ENCODE measurements at places on chromosomes 5 and 9.

GRCh38 chr9:129558551-129559505 is 62.1 kb downstream of the C9orf50 start:
- no peak for DNase-seq

- no peak for DNase-seq
These were observed 182.9 kb upstream of the TNC start for GRCh38 chr9:115300874-115301273.

DNA sequence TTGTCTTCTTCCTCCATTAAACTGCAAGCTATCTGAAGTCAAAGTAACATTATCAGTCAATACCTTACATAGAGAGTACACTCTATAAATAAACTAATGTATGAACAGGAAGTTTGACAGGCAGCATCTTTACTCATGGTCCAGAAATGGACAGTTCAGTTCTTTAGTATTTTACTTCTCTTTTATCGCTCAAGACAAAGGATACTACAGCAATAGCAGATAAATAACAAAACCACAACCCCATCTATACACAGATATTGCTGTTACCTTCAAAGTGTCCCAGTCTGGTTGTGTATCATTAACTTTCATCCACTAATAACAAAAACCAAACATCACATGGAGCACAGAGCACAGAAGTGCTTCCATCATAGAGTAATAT is 46.4 kb downstream of the SEMA5A start:
- no peak for DNase-seq

DNA sequence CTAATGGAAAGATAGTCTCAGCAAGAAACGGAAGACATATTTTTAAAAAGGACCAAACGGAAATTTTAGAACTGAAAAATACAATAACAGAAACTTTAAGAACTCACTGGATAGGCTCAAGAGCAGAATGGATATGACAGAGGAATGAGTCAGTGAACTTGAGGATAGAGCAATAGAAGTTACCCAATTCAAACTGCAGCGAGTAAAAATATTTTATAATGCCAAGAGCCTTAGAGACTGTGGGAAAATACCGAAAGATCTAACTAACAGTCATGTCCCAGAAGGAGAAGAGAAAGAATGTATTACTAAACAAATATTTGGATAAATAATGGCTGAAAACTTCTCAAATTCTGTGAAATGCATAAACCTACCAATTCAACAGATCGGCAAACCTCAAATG is 40.8 kb downstream of the ADAMTS2 start:
- no peak for DNase-seq

GRCh38 chr9:72491242-72491641 is 30.2 kb upstream of the TMC1 start:
- no peak for DNase-seq

DNA sequence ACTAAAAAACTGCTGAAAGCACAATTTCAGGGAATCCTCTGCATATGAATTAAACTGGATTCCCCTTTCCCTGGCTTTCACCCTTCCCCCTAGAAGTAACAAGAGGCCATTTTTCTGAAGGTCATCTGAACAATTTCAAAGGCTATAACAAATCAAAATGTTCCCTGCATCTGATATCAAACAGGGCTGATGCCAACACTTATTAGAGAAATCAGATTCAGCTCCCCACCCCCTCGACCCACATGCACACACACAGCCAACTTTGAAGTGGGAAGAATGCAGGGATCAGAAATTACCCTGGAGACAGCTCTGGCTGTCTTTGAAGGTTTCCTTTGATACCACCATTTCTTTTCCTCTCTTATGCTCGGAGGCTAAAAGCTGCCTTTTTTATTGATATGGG is 149.0 kb upstream of the RAPGEF1 start:
- DNase-seq = no peak

- DNase-seq = no peak
These were observed 281.7 kb upstream of the IRX2 start for GRCh38 chr5:3033033-3033755.

- DNase-seq = no peak
These were observed 17.4 kb downstream of the ELOVL7 start for GRCh38 chr5:60826653-60827052.

DNA sequence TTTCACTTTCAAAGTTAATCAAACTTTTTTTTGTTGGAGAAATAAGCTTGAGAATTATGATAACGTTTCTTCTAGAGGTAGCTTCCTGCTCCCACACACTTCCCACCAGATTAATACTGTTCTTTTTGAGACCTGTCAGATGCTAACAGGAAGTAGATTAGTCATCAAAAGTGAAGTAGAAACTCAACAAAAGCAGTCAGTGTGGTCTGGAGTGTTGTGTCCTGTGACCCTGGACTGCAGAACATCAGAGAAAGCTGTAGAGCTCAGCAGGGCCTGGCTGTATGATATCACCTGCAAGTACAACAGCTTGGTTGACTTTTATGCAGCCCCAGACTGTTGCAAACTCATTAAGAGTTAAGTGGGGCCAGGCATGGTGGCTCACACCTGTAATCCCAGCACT is 495.7 kb upstream of the CYLC2 start:
- DNase-seq = no peak

DNA sequence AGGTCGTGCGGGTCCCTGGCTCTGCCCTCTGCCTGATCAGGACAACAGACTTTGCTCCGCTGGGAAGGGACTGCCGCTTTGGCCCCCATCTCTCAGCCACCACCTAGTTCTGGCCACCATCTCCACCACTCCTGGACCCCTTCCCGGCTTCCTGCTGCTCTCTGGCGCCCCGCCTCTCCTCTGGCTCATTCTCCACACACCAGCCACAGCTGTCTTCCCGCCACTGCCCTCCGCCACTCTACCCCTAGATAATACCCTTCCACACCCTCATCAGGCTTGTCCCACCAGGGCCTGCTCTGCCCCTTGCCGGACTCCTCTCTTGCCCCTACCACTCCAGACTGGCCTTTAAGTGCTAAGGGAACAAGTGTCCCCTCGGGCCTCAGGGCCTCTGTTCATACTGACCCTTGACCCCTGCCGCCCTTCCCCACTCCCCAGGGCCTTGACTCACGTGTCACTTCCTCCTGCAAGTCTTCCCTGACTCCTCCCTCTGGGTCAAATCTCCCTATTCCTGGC is 3.0 kb upstream of the CDX1 start:
- DNase-seq = no peak

DNA sequence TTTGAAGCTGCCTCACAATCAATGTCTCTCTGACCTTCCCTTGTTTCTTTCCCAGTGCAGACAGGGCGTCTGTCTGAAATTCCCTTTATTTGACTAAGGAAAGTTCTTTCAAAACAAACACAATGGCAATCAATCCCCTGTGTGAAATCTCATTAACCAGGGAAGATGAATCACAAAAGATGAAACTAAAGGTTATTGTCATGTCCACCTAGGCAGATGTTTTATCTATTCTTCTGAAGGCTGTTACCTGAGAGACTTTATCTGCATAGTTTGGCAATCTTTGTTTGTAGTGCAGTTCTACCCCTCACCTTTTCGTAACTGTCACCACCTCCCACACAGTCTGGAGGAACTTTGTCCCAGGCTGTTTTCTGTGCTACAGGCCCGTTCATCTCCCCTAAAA is 217.5 kb upstream of the RIOK2 start:
- no peak for DNase-seq

- DNase-seq = no peak
These were observed 1.1 kb downstream of the PLPP6 start for GRCh38 chr9:4662989-4663792.

DNA sequence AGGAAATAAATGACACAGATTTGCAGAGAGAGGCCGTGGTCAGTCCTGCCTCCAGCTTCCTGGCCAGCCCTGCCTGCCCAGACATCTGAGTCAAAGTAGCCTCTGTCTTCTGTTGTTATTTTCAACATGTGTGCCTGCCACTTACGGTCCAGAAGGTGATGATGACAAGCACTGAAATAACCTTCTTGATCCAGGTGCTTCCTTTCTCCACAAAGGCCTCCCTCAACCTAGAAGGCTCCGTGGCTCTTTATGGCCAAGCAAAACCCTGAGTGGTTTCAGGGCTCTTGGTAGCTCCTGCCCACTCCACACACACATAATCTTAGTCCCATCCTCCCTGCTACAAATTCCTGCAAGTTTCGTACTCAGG is 34.1 kb upstream of the SLC6A19 start:
- no peak for DNase-seq

- DNase-seq = no peak
These were observed 219.2 kb downstream of the MAPKAP1 start for GRCh38 chr9:125487842-125488241.

DNA sequence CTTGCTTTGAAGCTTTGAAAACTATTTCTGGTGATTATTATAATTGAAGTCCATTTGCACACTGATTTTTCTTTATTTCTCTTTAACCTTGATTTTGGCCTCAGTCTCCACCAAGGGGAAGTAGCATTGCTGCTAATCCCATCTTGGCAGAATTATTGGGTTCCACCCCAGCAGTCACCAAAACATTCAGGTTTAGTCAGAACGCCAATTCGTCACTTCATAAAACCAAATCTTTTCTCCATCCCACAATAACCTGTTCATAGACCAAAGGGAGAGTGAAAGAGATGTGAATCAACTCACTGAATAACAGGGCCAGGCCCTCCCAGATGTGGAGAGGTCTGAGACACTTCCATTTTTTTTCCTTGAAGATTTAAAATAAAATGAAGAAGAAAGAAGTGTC is 95.1 kb upstream of the VCAN start:
- DNase-seq = no peak

DNA sequence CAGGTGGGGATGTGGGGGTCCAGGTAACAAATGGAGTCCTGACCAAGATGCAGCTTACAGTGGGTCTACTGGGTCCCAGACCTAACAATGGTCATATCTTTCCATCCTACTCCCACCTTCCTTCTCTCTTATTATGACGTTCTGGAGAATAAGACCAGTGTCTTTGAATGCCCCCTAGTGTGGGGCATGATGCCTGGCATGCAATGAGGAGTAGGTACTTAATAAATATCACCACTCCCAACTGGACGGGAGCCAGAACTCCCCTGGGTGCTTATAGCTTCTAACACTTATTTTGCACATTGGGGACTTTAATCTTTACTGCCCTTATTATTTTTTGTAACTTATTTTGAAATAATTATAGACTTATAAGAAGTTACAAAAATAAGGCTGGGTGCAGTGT is 98.2 kb downstream of the NDFIP1 start:
- no peak for DNase-seq

- DNase-seq = no peak
These were observed 151.2 kb downstream of the ZDHHC21 start for GRCh38 chr9:14542071-14542470.

GRCh38 chr5:107223066-107223465 is 447.7 kb downstream of the EFNA5 start:
- DNase-seq = no peak
